ENCODE measurements at places on chromosomes 12 and 14.

GRCh38 chr14:67133595-67134441 is 55.4 kb upstream of the GARIN2 start:
- no peak for DNase-seq

- DNase-seq: no peak
These were observed 34.5 kb upstream of the GNG2 start for GRCh38 chr14:51825926-51826325.

- DNase-seq: no peak
These were observed 44.4 kb downstream of the AEBP2 start for GRCh38 chr12:19483727-19484126.

GRCh38 chr12:3743803-3744202 is 9.1 kb downstream of the CRACR2A start:
- no peak for DNase-seq
